ENCODE measurements at places on chromosomes 2 and 18.

- no peak for DNase-seq
Measured at GRCh38 chr2:177422271-177422670, 29.7 kb downstream of the AGPS start.

DNA sequence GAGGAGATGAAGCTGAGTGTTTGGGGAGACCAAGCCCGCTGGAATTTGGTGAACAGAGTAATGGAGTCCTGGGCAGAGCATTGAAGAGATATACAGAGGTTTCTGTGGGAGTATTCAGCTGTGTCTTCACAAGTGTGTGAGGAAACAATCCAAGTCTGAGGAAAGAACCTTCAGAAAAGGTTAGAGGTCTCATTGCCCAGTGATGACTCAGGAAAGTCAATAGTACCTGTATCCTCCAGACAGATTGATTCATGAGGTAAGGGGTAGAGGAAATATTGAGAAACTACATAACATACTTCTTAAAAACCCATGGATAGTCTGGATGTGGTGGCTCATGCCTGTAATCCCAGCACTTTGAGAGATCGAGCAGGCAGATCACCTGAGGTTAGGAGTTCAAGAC is 392.3 kb downstream of the GALNT13 start:
- no peak for DNase-seq

- DNase-seq = no peak
Measured at GRCh38 chr18:36015629-36016028, 43.1 kb downstream of the RMP24 start.

GRCh38 chr2:234135750-234136221 is 85.3 kb downstream of the SPP2 start:
- peak; percentile 84 for DNase-seq

GRCh38 chr18:25288340-25288938 is 63.5 kb downstream of the ZNF521 start:
- DNase-seq = no peak

- DNase-seq = no peak
Measured at GRCh38 chr2:167103028-167103756, 214.9 kb downstream of the XIRP2 start.

DNA sequence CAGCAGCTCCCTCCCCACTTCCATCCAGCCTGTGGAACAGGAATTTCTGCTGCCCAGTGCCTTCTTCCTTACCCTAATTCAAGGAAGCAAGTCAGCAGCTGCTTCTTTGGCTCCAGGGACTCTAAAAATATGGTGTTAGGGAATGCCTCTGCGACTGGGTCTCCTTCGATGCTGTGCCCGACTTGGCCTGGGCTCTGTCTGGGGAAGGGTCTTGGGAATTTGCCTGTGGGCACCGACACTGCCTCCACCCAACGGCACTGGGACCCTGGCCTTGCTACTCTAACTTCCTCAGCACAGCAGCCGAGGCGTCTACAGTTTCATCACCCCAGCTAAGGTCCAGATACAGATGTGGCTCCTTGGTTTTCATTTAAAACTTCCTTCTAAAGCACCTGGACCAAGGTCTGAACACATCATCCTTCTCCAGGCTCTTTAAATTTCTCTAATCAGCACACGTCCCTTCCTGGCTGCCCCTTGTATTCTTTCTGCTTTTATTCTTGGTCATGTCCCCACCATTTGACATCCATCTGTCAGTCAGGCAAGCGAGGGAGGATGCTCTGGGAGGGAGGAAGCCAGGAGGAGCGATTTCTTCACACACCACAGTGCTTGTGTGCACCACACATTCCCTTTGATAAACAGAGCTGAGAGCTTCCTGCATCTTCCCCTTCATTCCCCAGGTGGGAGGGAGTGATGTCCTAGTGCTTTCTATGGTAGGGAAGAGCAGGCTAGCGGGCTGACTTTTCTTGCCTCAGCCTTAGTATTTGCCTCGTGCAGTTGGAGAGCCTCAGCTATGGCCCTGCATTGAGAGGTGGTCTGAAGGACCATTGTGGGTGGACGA is 6.8 kb downstream of the LBH start:
- DNase-seq = no peak

- DNase-seq = no peak
Measured at GRCh38 chr18:71237641-71238040, 948.8 kb downstream of the SOCS6 start.

DNA sequence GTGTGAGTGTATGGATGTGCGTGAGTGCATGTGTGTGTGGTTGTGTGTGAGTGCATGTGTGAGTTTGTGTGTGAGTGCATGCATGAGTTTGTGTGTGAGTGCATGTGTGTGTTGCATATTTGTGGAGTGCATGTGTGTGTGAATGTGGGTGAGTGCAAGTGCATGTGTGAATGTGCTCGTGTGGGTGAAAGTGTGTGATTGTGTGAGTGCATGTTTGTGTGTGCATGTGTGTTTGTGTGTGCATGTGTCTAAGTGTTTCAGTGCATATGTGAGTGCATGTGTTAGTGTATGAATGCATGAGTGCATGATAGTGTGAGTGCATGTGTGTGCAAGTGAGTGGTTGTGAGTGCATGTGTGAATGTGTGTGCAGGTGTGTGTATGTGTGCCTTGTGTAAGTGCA is 343.4 kb upstream of the SALL3 start:
- DNase-seq = no peak

DNA sequence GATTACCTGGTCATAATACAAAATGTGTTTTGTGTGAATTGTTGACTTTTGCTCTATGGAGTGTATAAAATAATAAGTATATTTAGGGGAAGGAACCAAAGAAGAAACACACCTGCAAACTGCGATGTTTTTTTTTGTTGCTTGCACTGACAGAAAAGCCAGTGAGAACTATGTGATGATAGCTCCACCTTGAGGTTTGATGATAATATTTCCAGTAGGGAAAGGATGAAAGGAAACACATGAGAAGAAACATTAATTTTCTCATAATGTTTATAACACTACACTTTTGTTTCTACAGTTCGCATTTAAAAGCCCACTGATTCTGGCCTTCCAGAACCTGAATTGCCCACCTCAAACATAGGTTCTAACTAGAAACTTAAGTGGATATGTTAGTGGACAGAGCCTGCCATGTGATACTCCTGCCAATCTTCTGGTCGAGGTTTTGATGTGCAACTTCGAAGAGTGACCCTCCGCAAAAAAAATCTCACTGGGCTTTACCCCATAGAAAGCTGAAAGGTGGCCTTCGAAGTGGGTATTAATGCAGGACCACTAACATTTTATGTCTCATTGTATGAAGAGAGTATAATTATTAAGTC is 476.4 kb upstream of the SPHKAP start:
- peak; percentile 74 for DNase-seq

DNA sequence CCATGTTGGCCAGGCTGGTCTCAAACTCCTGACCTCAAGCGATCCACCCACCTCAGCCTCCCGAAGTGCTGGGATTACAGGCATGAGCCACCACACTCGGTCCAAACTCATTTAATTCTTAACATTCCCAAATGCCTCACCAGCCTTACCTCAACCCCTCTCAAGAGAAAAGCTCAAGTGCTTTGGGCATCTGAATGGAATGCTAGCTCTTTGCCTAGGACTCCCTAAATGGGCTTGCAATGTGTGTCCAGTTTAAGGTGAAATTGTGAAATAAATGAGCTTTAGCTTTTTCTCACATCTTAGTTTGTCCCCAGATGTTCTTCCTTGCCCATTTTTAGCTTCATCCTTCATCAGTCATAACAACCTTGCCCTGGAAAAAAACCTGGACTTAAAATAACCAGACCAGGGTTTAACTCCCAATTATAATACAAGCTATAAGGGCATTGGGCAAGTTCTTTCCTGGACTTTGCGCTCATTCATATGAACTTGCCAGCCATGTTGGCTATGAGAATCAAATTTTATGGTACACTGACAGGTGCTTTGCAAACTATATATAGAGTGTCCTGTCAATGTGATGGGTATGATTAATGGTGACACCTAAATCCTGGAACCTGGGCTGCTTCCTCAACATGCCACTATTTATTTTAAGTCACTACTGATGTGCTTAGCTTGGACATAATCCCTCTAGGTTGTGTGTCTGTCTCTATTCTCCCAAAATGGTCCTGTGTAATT is 95.1 kb upstream of the SERPINE2 start:
- no peak for DNase-seq

GRCh38 chr2:188787658-188788240 is 186.4 kb upstream of the COL3A1 start:
- peak; percentile 86 for DNase-seq

- DNase-seq = no peak
Measured at GRCh38 chr18:77960791-77961410, 711.3 kb downstream of the GALR1 start.

DNA sequence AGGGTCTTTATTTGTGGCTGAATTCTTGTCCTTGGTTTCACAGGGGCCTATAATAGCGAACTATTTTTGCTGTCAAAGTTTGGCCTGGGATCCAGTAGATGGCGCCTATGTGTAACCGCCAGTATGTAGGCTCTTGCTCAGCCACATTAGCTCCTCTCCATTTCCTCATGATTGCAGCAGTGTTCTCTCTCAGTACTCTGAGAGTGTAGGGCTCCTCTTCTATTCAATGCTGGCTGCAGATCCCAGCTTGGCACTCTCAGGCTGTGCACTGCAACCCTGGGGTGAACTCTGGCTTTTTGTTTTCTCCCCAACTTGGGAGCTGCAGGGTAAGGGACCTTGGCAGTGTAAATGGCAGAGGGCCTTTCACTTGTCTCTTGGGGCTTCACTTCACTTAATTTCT is 344.6 kb upstream of the CHAC2 start:
- peak; percentile 52 for DNase-seq

GRCh38 chr18:66066191-66066590 is 315.4 kb downstream of the CDH7 start:
- no peak for DNase-seq

- DNase-seq = no peak
Measured at GRCh38 chr2:112345030-112346027, 69.9 kb downstream of the ZC3H6 start.

DNA sequence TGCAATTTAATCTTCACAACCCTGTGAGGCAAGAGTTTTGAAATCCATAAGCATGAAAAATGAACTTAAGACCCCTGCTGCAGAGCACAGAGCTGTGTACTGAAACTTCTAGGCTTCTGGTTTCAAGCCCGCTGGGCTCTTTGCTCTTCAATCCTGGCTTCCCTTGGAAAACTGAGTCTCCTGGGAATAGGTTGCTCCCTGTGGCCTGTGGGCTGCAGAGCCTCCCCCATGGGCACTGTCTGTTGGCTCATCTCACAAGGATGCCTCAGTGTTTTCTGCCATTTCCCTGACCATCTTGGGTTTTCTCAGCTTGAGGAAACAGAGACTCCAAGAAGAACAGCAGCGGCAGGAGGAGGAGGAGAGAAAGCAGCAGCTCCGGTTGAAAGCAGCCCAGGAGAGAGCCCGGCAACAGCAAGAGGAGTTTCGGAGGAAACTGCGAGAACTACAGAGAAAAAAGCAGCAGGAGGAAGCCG is 44.5 kb downstream of the SUMO1 start:
- DNase-seq = no peak

GRCh38 chr2:181781078-181781786 is 100.9 kb upstream of the NEUROD1 start:
- no peak for DNase-seq

DNA sequence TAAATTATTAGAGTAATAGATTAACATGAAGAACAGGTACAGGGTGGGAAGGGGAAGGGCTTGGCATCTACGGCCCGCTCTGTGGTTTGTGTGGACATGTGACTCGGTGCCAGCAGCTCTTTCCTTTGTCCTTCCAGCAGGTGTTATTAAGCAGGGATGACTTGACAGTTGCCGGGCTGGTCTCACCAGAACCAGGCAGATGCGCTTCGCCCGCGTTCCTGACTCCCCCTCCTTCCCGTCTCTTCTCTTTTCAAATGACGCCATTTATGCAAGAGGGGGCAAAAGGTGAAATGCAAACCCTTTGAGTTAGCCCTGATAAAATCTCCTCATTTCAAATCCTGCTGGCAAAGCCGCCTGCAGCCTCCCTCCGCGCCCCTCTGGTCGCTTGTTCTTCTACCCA is 38.9 kb upstream of the MGAT4A start:
- no peak for DNase-seq

GRCh38 chr2:24721470-24721869 is 71.7 kb downstream of the PTRHD1 start:
- peak; percentile 94 for DNase-seq

- DNase-seq = peak; percentile 91
Measured at GRCh38 chr2:100733391-100734187, 86.3 kb upstream of the NPAS2 start.

GRCh38 chr2:73975731-73976130 is 9.0 kb upstream of the TET3 start:
- DNase-seq = no peak

DNA sequence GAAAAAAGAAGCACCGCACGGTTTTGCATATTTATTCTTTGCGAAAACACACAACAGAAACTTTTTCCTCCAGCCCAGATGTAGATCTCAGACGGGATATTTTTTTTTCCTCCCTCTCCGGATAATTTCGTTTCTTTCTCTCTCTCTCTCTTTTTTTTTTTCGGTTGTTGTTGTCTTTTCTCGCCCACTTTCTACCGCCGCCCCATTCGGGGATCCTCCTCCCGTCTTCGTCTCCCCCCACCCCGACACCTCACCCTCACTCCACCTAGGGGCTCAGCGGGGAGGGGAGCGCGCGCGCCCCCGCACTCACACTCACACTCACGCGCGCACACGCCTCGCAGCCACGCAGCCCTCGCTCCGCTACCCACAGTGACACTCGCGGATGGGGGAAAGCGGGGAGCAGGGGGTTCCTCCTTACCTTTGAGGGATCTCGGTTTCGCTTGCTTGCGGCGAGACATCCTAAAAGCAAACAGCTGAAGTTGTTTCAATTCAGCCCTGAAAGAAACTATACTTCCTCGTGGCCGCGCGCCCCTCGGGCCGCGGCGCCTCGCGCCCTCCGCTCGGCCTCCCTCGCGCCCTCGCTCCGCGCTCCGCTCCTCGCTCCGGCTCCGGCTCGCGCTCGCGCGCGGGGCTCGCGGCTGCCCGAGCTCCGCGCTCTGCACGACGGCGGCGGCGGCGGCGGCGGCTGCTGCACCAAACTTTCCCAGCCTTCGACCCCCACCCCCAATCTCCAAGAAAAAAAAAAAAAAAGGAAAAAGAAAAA is 1.3 kb downstream of the ZNF521 start:
- DNase-seq = peak; percentile 55

DNA sequence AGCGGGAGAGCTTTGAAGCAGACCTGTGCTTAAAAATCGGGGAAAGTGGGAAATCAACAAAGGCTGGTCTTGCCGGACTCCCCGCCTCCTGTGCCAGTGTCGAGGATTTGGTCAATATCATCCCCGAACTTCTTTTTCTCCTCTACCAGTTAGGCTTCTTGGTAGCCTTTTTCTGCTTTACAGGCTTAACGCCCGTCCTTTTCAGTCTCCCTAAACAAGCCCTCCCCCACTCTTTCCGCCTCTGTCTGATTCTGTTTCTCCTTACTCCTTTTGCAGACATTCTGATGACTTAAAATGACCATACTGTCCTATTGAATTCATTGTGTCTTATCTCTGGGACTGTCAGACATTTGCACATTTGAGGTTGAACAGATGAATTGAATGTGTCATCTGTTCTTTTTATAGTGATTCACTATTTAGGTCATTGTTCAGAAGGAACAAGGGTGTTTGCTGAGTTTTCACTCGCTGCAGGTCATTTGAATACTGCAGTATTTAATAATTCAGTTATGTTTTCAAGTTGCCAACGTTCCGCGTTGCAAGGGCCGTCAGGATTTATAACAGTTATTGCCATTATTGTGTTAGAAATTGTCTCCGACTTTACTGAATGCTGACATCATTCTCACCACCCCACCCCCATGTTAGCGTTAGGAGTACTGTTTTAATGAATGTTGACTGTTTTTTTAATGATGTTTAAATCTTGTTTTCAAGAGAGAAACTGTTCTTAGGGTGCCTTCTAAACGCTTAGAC is 1.1 kb downstream of the ITGAV start:
- peak; percentile 76 for DNase-seq
